ENCODE measurements at places on chromosomes 6 and 20. TPM values are rescaled to one million over a fixed set of nuclear protein-coding genes. Genes with fewer than 3 reads are reported as not detected.

The TBCC gene
- 33.2 TPM for total RNA-seq

GRCh38 chr6:32581315-32582095, 8.1 kb downstream of the HLA-DRB1 start:
- DNase-seq: no peak

The CDYL gene
- total RNA-seq: 26.7 TPM

DNA sequence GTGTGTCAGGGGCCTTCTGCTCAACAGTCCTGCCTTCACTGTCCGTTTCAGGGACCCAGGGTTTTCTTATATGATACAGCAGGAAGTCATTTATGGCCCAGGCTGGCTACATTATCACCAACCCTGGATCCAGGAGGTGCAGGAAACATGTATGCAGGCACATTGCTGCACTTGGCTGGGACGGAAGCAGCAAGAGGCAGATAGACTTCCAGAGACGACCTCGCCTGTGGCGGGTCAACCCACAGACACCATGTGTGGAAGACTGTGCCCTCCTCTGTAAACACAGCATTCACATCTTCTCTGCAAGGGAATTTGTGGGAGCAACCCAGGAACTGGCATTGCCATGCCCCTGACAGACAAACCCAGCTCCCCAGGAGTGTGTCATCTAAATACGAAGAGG, 43.7 kb downstream of the TBC1D7 start:
- DNase-seq: no peak

DNA sequence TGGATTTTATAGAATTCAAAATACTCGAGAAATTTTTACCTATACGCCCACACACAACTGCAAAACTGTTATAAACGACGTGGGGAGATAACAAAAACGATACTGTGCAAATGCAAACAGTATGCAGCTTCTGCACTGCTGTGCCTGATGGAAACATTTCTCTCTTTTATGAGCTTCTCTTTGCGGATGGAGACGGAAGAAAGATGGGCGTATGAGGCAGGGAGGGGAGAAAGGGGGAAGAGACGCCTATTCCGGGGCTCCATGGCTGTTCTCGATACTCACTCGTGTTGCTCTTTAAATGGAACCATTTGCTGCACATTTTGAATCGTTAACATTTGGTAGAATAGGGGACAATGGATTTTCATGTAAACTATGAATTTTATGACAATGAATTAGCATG, 69.1 kb upstream of the EXOC2 start:
- DNase-seq: no peak

The FAM184A gene
- 0.26 TPM for total RNA-seq

- DNase-seq: no peak
Measured at GRCh38 chr20:61500791-61501321, 248.8 kb downstream of the CDH4 start.

- DNase-seq: no peak
Measured at GRCh38 chr6:2434116-2434515, 188.7 kb upstream of the GMDS start.

The SMIM29 gene
- 17.4 TPM for total RNA-seq
